CD4-positive, alpha-beta T cell treated with Interleukin-6 for 4 hours (primary cell): ENCODE measurements at places on chromosomes 12 and 14.

DNA sequence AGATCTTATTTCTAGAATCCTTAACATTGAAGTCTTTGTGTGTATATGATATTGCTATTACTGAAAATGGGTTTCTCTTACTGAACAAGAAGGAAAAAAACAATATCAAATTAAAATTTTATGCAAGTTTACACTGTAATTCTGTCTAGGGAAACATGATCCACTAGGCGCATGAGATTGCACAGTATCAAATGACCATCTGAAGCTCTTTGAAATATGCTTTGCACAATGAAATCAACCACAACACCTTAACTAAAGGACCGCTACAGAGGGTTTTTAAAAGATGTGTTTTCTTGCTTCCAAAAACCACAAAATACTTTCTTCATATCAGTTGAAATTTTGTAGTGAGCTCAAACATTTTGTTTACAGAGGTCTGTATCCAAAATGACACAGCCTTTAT is 15.1 kb upstream of the KERA start:
- DNase-seq = no peak

DNA sequence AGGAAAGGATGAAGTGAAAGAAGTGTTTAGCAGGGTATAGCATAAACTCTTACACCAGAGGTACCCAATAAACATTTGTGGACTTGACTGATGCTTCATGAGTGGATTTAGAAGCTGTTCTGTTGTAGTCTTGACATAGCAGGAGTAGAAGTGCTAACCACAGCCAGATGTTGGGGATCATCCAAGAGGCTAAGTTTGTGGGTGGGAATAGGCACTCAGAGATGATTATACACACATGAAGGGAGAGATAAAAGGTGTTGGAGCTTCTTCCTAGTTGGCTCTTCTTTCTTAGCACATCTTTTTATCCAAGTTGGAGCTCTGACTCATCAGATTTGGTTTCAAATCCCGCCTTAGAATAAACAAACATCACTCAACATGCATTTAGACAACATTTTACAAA is 166.7 kb upstream of the E2F7 start:
- DNase-seq = no peak

DNA sequence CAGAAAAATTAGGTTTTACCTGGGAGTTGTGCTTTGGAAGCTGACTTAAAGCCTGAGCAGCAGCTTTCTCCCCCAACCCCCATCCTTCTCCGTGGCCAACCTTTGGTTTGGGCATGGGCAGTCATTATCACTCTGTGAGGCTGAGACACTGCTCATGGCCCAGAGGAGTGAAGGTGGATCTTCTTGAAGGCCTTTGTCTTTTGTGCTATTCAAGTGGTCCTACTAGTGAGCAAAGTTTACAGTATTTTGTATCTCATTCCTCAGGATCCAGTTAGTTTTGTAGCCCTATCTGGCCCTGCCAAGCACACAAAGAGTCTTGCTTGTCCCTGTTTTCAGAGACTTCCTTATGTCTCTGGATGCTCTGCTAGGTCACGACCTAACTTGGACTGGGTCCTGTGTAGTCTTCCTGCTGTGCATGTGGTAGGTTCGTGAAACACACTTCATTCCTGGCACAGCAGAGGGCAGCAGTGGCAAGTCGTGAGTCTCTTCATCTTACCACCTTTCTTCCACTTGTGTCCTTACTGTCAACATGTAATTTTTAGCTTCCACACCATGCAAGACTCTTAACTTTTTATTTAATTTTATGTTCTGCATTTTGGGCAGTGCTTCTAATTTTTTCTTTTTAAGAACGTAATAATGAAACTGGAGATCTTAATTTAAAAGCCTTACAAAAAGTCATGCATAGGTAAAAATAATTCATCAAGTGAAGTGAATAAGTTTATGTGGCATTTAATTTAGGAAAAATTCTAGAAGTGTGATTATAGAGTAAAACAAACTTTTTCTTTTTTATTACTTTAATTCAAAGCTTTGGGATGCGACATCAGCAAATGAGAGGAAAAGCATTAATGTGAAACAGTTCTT is 53.7 kb downstream of the APAF1 start:
- DNase-seq = peak; percentile 17

- no peak for DNase-seq
These were observed 27.1 kb downstream of the ATG14 start for GRCh38 chr14:55384536-55384935.

- DNase-seq = no peak
These were observed 49.8 kb upstream of the CCDC63 start for GRCh38 chr12:110796952-110797351.

GRCh38 chr14:89186856-89187376 is 230.1 kb downstream of the FOXN3 start:
- no peak for DNase-seq

GRCh38 chr14:92386637-92387036 is 63.7 kb downstream of the SLC24A4 start:
- no peak for DNase-seq

- DNase-seq = no peak
These were observed 131.9 kb downstream of the EXOC5 start for GRCh38 chr14:57136669-57137328.

- no peak for DNase-seq
These were observed 11.6 kb downstream of the PLEKHG3 start for GRCh38 chr14:64715628-64716412.

GRCh38 chr14:71651228-71651627 is 281.0 kb upstream of the RGS6 start:
- no peak for DNase-seq

GRCh38 chr12:58346032-58346632 is 404.8 kb downstream of the ATP23 start:
- no peak for DNase-seq

- peak; percentile 75 for DNase-seq
These were observed 6.0 kb downstream of the GPR132 start for GRCh38 chr14:105059035-105059924.

GRCh38 chr14:24377126-24377525 is 9.1 kb downstream of the NFATC4 start:
- no peak for DNase-seq

DNA sequence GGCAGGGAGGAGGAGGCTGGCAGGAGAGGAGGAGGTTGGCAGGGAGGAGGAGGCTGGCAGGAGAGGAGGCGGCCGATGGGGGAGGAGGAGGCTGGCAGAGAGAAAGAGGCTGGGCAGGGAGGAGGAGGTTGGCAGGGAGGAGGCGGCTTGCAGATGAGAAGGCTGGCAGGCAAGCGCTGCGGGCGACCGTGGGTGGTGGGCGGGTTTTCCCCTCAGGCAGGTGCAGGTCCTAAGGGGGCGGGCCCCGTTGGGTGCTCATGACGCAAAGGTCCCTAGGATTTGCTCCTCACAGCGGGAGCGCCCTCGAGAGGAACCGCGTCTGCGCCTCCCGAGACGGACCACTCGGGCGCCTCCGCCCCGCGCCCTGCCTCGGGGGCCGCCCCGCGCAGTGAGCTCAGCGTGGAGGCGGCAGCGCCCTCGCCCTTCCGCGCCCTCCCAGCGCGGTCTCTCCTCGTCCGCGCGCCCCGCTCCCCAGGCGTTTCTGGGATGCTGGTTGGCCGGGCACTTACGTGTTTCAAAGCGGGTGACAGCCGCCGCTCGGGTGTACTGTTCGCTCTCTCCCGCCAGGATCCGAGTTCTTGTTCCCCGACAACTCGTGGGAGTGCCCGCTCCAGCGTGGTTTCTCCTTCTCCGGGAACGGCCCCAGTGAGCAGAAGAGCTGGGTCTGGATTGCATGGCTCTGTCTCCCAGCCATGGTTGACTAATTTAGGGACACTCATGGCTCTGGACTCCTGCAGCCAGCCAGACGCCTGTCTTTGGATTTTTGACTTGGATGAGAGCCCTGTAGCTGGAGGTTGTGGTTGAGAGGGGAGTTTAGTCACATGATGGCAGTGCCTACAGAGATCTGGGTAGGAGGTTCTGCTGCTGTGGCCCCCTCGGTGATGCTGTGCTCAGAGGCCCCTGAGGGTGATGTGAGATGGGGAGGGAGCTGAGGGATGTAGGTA is 64.1 kb upstream of the PPP4R3A start:
- DNase-seq = peak; percentile 79

GRCh38 chr12:96907671-96908422 is 790 bp downstream of the NEDD1 start:
- peak; percentile 21 for DNase-seq

GRCh38 chr14:33848706-33849454 is 102.0 kb downstream of the EGLN3 start:
- peak; percentile 16 for DNase-seq

- peak; percentile 17 for DNase-seq
These were observed 11.8 kb upstream of the OR6S1 start for GRCh38 chr14:20652996-20653975.

DNA sequence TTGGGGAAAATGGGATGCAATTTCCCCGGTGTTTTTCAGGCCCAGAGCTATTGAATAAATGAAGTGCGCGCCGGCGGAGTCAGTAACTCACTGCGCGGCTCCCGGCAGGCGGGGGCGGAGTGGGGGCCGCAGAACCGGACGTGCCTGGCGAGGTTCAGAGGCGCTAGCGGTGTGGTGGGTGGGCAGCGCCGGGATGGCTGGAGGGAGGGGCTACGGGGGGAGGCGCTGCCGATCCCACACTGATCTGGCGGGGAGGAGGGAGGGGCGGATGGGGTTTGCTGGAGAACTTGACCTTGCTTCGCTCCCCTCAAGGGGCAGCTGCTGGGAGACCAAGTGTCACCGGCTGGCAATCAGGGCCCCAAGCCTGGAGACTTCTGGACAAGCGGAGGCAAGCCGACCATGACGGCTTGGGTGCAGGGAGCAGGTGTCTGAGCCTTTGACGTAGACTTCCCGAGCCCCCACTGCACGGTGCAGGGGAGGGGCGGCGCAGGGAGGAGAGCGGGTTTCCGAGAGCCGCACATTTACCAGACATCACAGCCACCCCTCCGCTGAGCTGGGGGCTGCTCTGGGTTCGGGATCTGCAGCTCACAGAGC is 174.1 kb upstream of the RTL1 start:
- no peak for DNase-seq

GRCh38 chr12:53219292-53219955 is 12.4 kb upstream of the ITGB7 start:
- DNase-seq = peak; percentile 64

- DNase-seq = no peak
These were observed 98.8 kb upstream of the RESF1 start for GRCh38 chr12:31860401-31860800.

GRCh38 chr14:98015921-98016320 is 1218.7 kb downstream of the VRK1 start:
- peak; percentile 36 for DNase-seq
